ENCODE measurements at places on chromosomes 4 and X.

DNA sequence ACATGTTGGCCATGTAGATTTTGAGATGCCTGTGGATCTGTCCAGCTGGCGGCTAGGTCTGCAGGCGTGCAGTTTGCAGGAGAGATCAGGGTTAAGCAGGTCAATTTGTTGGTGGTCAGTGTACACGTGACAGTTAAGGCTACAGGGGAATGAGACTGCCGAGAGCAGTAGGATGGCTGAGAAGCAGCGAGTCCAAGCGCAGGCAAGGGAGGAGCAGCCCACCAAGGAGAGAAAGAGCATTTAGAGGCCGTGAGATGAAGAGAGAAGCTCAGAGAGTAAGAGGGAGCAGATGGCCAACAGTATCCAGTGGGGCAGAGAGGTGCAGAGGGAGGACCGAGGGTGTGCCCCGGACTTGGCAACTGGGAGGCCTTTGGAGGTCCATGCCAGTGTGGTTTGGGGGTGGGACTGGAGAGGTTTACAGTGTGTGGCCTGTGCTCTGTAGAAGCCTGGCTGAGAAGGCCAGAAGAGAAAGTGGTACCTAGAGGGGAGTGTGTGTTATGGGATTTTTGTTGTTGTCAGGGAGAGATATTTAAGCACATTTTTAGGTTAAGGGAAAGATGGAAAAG is 18.4 kb downstream of the SNX25 start:
- DNase-seq = no peak

DNA sequence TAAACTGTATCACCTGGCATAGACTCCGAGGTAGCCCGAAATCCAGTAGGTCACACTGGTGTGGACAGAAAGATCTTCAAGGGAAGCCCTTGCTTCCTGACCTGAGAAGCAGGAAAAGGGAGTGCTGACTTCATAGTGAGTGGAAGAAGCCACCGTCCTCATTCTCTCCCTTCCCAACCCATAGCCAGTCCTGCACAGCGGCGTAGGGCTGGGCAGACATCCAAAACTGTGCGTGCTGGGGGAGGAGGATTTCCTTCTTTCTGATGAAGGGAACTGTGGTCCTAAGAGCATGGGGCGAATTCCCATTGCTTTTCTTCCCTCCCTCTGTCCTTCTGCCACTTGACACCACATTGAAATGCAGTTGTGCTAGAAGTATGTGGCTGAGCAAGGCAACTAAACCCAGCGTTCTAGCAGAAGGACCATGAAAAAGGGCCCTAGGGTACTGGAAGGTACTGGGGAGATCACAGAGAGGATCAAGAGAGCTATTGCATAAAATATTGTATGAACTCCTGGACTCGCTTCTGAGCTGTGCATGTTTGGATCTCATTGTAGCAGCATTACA is 66.9 kb downstream of the STOX2 start:
- no peak for DNase-seq

GRCh38 chrX:24494647-24495075 is 29.6 kb downstream of the PDK3 start:
- DNase-seq = no peak

DNA sequence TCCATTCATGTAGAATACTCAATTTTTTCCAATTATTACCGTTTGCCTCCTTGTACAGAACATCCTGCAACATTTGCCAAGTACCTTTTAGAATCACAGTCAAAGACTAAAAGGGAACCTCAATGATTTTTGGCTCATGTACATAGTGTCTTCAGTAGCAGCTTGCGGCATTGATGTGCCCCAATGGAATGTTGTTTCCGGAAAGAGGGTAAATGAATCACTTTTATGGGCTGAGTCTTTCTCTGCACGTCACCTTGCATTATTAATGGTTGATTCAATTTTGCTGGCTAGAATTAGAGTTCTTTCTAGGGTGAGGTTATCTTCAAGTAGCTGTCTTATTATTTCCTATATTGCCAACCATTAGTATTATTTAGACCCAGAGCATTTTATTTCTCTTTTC is 116.9 kb upstream of the GABRA2 start:
- no peak for DNase-seq

GRCh38 chr4:13981499-13981898 is 354.0 kb upstream of the BOD1L1 start:
- DNase-seq = no peak

GRCh38 chrX:72368796-72369195 is 63.1 kb upstream of the CITED1 start:
- DNase-seq = no peak

DNA sequence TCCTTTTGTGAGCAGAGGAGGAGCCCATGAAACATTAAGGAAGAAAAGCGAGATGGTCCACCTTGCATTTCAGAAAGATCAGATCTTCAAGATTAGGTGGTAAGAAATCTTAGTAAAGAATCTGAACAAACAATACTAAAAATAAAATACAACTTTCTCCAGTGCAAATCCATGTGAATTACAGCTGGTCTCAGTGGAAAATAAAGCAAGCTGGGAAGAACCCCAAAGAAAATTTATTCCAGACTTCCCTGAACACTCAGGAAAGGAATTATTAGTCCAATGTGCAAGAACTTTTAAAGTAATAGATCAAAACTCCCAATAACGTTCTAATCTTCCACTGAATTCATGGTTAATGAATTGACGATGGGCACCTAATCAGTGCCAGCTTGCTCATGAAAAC is 37.3 kb upstream of the C1QTNF7 start:
- no peak for DNase-seq

GRCh38 chrX:117335209-117335608 is 781.4 kb downstream of the KLHL13 start:
- DNase-seq = no peak

GRCh38 chr4:122978109-122978508 is 55.7 kb upstream of the NUDT6 start:
- DNase-seq = no peak

DNA sequence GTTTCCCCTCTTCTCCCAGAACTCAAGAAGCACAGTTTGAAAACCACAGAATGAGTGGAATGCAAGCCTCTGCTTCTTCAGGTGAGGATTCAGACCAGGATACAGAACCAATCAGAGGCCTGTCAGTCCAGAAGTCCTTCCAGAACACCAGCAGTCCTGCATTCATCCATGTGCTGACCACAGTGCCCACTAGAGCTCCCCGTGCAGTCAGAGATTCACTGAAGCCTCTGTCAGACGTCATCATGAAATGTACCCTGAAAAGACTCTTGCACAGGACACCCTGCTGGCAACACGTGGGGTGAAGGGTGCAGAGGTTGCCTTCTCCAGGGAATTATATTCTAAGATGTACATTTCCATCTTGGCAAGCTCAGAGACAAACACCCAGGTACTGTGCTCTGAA is 75.9 kb upstream of the LSM6 start:
- DNase-seq = no peak

DNA sequence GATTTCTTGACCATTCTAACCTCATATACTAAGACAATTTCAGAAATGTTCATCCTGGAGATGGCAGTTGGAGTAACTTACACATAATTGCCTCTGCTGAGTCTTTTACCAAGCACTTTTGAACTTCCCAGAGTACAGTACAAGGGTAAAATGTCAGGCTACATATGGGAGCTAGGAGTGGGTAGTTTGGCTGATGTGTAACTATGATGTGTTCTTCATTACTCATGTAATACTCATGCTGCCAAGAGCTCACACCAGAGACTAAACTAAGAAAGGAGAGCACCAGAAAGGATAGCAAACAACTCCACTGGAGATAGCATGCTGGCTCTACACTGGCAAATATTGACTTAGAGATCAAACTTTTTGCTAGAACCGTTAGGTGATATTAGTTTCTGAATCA is 194.0 kb downstream of the PDGFRA start:
- DNase-seq = no peak

DNA sequence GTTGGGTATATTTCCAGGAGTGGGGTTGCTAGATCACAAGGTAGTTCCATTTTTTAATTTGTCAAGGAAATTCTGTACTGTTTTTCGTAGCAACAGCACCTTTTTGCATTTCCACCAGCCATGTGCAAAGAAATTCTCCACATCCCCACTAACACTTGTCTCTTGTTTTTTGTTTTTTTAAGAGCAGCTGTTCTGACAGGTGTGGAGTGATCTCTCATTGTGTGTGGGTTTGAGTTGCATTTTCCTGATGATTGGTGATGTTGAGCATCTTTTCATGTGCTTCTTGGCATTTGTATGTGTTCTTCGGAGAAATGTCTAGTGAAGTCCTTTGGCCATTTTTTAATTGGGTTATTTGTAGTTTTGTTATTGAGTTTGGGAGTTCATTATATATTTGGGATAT is 80.3 kb upstream of the PUDP start:
- no peak for DNase-seq

DNA sequence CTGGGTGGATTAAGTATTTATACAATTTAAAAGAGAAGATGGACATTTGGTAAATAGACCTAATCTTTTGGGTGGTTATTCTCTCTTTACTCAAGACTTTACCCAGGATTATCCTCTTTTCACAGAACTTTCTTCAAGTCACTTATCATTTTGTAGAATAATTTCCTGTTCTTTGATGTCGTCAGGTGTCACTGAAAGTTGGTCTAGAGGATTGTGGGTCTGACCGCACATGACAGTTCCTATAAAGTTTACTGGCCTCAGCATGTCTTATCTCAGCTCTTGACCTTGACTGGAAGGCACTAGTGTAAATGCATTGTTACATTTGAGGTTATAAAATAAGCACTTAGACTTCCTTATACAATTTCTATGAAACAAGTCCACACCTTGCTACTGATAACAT is 139.9 kb upstream of the SLC4A4 start:
- no peak for DNase-seq

GRCh38 chr4:144213371-144213770 is 72.9 kb upstream of the GYPA start:
- DNase-seq = no peak

DNA sequence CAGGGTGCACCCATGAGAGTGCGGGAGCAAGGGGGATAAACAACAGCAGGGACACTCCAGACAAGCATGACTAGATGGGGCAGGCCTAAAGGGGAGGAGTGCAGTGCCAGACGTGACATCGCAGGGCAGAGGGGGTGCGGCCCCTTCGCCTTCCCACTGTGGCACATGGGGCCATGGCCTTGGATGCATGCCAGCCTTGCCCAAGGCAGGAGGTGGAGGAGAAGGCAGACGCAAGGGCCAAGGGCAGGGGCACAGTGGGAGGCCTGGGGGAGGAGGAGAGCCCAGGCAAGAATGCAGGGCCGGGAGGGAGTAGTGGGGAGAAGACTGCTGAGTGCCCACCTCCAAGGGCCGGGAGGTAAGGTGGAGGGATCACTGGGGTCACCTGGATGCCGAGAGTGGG is 21.6 kb downstream of the PNMA6E start:
- no peak for DNase-seq

DNA sequence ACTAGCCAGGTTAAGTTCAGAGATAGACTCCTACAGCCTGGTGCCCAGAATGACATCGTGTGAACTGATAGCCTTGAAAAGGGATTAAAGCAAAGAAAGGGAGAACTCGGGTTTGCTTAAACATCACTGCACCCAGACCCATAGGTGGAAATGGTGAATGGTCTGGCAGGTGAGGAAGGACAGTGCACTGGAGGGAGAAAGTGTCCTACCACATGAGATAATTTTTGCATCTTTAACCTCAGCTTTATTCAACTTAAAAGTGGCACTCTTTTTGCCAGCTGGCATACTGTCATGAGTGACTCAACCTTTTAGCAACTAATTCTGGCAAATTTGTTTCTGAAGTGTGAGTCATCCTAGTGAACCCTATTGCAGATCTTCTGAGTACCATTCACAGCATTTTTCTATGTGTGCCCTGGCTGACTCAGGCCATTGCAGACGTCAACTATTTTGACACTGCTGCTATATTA is 53.0 kb upstream of the DAPP1 start:
- peak; percentile 32 for DNase-seq

- no peak for DNase-seq
Measured at GRCh38 chrX:37578045-37578444, 6.6 kb downstream of the LANCL3 start.

- no peak for DNase-seq
Measured at GRCh38 chr4:140242357-140243277, 88.6 kb upstream of the MAML3 start.

DNA sequence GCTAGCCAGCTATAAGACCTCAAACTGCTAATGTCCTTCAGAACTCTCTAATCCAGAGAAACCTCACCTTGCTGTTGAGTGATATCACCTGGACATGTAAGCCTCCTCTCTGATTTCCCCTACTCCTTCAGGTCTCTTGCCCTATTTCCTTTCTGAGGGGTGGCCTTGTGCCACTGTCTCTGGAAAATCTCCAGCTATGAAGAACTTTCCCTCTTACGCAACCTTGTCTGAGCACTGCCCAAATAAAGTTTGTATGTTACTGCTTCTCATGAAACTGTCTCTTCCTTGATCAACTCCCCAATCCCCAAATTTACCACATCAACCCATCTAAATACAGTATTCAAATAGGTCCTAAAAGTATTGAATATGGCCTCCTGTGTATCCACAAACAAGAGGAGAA is 53.5 kb upstream of the VEGFD start:
- no peak for DNase-seq

GRCh38 chr4:23260511-23260910 is 567.8 kb downstream of the GBA3 start:
- DNase-seq = no peak

- DNase-seq = no peak
Measured at GRCh38 chr4:100519205-100519604, 1.4 kb upstream of the EMCN start.

DNA sequence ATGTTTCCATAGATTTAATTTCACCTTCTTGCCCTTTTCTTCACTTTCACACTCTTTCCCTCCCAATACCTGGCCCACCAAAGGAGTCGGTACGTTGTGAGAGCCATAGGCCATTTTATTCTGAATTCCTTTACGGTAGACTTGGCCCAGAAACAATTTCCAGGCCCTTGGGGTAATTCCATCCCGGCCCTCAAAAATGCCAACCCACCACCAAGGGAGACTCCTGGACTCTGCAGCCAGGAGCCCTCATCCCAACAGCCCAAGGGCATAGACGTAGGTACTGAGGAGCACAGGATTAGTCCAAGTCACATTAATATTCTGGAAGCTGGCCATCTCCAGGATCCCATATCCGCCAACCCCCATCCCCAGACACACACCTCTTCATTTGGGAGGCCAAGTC is 102.9 kb downstream of the LIMCH1 start:
- DNase-seq = no peak

DNA sequence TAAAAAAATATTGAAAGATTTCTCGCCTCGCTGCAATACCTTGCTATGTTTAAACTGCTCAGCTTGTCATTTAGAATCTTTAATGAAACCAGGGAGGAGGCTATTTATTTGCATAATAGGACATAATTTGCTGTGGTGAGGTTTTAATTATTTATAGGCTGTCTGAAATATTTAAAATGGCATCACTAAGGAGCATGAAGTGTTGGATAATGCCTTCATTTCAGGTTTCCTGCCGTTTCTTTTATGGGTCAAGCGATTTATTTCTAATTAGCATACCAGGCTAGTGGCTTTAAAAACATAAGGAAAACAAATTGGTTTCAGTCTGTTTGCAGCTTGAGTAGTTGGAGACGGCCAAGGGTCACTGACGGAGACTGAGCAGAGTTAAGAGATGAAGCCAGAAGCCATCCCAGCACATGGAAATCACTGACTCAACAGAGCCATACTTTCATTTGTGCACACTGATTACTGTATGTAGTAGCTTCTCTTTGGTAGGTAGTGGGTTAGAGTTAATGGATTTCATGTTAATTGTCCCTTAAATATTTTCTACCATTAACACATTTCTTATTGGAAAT is 1962.4 kb upstream of the TENM3 start:
- no peak for DNase-seq
